ENCODE measurements at places on chromosomes 2 and 18. TPM values are rescaled to one million over a fixed set of nuclear protein-coding genes. Genes with fewer than 3 reads are reported as not detected.

The IGFBP2 gene
- polyA plus RNA-seq, result 231 TPM

The ASB18 gene
- polyA plus RNA-seq, result not detected

The SLC8A1 gene
- 67.4 TPM for polyA plus RNA-seq

The CLEC4F gene
- not detected for polyA plus RNA-seq

The MC5R gene
- 0.16 TPM for polyA plus RNA-seq

The GRHL1 gene
- 5.0 TPM for polyA plus RNA-seq

The LIMS3 gene
- 3.2 TPM for polyA plus RNA-seq

The TACR1 gene
- 2.9 TPM for polyA plus RNA-seq

The EIF2AK2 gene
- 36.9 TPM for polyA plus RNA-seq

The FOXI3 gene
- 0.17 TPM for polyA plus RNA-seq

The ALPP gene
- polyA plus RNA-seq, result not detected

The DSC3 gene
- polyA plus RNA-seq, result 3.8 TPM

The NT5DC4 gene
- polyA plus RNA-seq, result 0.08 TPM

The SCN3A gene
- 0.25 TPM for polyA plus RNA-seq

The GNLY gene
- polyA plus RNA-seq, result 0.36 TPM

The FAM237A gene
- not detected for polyA plus RNA-seq

The WIPF1 gene
- polyA plus RNA-seq, result 30.8 TPM

The RAMP1 gene
- polyA plus RNA-seq, result 4.9 TPM

The OTX1 gene
- not detected for polyA plus RNA-seq

The IL1B gene
- polyA plus RNA-seq, result 0.96 TPM

The AQP12A gene
- polyA plus RNA-seq, result 1.0 TPM

The NTSR2 gene
- not detected for polyA plus RNA-seq

The SATB2 gene
- 14.1 TPM for polyA plus RNA-seq

The DSC2 gene
- 54.6 TPM for polyA plus RNA-seq

The MORN2 gene
- polyA plus RNA-seq, result 57.0 TPM

The MDH1B gene
- 12.7 TPM for polyA plus RNA-seq

The EDAR gene
- 3.5 TPM for polyA plus RNA-seq

The REG1B gene
- not detected for polyA plus RNA-seq

The HOXD3 gene
- polyA plus RNA-seq, result 27.3 TPM

The NT5C1B gene
- polyA plus RNA-seq, result 0.88 TPM

The LBX2 gene
- 2.9 TPM for polyA plus RNA-seq

The SERPINB11 gene
- not detected for polyA plus RNA-seq

The CARF gene
- 17.1 TPM for polyA plus RNA-seq

The BUB1 gene
- polyA plus RNA-seq, result 21.3 TPM

The IL1A gene
- polyA plus RNA-seq, result not detected

The NBEAL1 gene
- 10.5 TPM for polyA plus RNA-seq

The NLRC4 gene
- polyA plus RNA-seq, result 0.80 TPM

The ANKRD44 gene
- polyA plus RNA-seq, result 10.1 TPM

The POMC gene
- 7.3 TPM for polyA plus RNA-seq

The NDC80 gene
- polyA plus RNA-seq, result 26.4 TPM

The SLC20A1 gene
- polyA plus RNA-seq, result 37.3 TPM

The GULP1 gene
- polyA plus RNA-seq, result 70.3 TPM

The ABCG8 gene
- 1.0 TPM for polyA plus RNA-seq

The ADAM23 gene
- polyA plus RNA-seq, result 5.7 TPM

Measured in right renal pelvis (tissue), 4 donors.